RWPE2 (cell line): ENCODE measurements at places on chromosomes 11 and 22.
A peak's percentile ranks its signal among the peaks of the same experiment; 100 is the strongest.

- peak; percentile 47 for DNase-seq
Observed at GRCh38 chr11:16606784-16607674, 131.4 kb upstream of the C11orf58 start.

DNA sequence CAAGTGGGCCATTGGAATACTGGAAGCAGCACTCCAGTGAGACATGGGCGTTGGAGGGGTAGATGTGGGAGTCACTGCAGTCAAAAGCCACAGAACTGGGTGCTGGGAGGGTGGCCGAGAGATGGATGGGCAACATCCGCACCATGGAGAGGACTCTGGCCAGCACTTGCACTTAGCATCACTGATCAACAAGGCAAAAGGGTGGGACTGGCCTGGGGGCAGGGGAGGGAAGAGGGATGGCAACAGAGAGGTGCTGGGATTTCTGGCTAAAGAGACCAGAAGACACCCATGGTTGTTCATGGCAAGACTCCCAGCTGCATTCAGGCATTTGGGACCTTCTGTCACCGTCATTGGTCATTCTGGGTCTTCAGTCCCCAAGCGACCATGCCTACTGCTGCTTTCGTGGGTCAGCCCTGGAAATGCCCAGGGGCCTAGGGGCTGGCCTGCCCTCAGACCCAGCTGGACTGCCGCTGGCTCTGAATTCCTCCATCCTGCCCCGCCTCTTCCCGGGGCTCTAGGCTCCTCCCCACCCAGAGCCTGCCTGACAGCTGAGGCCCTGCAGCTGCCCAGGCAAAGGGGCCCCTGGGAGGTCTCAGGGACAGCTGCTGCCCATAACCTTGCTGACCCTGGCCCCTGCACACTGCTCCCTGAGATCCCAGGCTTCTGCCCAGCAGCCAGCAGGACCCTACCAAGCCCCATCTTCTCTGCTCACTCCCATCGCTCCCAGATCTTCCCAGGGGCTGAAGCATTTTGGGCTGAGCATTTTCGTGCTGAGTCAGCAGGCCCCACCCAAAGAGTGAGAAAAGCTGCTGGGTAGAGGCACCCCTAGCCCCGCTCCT, 13.0 kb upstream of the CDC42EP2 start:
- no peak for DNase-seq

DNA sequence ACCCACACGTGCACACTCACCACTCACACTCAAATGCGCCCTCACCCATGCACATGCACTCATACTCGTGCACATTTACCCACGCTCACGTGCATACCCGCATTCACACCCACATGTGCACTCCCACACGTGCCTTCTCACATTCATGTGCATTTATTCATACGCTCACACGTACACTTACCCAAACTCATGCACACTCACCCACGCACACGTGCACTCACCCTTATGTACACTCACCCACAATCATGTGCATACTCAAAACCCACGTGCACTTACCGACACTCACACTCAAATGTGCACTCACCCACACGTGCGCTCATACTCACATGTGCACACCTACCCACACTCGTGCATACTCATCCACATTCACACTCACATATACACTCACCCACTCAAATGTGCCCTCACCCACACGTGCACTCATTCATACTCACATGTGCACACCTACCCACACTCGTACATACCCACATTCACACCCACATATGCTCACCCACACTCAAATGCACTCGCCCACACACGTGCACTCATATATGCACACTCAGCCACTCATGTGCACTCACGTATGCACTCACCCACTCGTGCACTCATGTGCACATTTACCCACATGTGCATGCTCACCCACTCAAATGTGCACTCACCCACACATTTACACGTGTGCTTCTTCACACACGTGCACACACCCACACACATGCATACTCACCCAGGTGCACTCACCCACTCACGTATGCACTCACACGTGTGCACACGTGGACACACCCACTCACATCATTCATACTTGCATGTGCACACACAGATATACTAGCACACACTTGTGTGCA, 84.4 kb downstream of the TRMU start:
- no peak for DNase-seq

DNA sequence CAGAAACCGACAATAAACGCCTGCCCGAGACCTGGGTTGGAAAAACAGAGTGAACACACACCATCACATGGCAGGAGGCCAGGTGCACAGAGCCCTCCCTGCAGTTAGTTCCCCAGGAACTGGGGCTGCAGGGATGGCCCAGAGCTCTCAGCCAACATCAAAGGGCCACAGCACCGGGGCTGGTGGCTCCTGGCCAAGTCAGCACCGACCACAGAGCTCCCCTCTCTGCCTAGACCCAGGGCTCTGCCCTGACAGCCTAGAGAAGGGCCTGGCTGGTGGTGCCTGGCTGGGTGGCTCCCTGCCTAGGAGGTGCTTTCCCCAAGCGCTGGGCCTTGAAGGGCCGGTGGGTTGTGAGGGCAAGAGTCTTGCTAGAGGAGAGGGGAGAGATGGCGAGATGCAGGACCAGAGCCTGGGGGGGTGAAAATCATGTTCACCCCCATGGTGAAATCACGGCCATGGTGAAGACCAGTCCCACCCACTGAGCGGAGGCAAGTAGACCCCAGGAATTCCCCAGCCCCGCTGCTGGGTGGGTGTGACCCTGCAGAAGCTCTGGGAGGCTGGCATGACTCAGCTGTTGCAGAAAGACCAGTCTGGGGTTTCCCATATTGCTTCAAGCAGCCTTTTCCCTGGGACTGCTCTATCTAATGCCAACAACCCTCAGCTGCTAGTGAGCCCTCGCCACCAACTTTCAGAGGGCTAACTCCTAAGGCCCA, 7.2 kb upstream of the BID start:
- DNase-seq = no peak

DNA sequence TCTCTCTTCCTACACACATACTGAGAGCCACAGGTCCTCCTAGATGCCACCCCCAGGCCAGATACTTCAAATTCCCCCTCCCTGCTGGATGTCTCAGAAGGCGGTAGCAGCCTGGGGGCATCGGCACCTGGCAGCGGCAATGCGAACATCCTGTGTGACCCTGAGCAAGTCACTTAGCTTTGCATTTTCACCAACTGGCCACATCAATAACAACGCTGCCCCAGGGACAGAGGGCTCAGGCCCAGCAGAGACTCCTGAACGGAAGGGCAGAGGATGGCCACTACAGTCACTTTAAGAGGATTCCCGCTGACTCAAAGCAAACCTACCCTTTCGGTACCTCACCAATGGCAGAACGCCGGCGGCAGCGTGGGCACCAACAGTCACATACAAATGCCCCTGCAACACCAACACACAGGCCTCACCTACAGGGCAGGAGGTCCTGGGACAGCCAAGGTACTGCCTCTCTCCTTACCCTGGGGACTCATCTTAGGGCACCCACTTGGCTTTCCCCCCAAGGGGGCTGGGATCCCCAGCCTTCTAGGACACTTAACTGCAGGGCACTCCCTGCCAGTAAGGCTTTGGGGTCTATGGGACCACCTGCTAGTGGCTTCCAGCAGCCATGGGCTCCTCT, 1.6 kb downstream of the LMO1 start:
- DNase-seq = no peak
